ENCODE measurements at places on chromosomes 11 and 22.

GRCh38 chr11:134170919-134171281 lies 52.9 kb downstream of the NCAPD3 start:
- DNase-seq: no peak

GRCh38 chr11:119406005-119406404 lies 17.0 kb downstream of the THY1 start:
- no peak for DNase-seq

GRCh38 chr11:109641549-109641948 lies 219.6 kb downstream of the C11orf87 start:
- no peak for DNase-seq

GRCh38 chr22:24954114-24954463 lies 1.6 kb downstream of the KIAA1671 start:
- no peak for DNase-seq

DNA sequence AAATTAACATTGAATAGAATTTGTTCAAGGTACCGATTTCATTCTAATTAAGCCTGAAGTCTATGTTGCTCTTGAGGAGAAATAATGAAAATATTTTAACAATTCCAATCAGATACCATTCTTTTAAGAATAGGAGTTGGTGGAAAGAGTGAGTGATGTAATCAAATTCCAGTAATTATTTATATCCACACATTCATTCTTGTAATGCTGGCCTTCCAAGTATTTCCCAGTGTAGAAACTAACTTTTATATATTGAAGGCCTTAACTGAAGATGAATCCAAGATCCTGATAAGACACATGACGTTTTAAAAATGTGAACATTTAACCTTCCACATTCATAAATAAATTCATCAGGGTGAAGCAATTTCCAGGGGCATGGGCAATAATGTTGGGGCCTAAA lies 36.6 kb upstream of the PAX6 start:
- no peak for DNase-seq

- DNase-seq: no peak
These were observed 98.2 kb upstream of the SLC6A5 start for GRCh38 chr11:20501252-20501651.

GRCh38 chr22:47374901-47375575 lies 612.6 kb downstream of the TBC1D22A start:
- no peak for DNase-seq

DNA sequence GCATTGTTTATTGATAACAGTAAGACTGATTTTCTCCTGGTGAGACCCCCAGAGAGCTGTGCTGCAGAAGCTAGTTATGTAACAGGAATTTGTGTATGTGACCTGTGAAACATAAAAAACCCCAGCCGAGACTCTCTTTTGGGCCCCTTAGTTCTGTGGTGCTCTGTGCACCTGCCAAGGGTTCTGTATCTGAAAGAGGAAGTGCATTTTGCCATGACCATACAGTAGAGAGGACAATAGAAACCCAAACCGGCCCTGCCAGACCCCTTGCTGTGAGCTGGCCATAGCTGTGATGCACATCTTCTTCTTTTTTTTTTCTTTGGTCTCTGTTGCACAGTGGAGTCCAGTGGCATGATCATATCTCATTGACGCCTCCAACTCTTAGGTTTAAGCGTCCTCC lies 31.4 kb upstream of the APOL5 start:
- DNase-seq: no peak

DNA sequence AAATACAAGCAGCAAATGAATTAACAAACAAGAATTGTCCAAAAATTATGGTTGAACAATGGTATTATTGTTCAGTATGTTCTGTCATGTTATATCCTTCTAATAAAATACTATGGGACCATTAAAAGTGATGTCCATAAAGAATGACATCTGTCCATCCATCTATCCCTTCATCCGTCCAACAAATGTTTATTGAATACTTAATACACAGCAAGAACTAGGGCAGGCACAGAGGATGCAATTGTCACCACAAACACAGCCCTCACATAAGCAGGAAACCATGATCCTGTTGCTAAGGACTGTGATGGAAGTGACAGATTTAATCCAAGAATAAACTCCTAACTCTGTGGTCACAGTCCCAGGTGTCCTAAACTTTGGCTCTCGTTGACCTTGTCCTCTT lies 20.7 kb upstream of the B3GAT1 start:
- DNase-seq: no peak

- DNase-seq: no peak
These were observed 147.1 kb downstream of the WT1 start for GRCh38 chr11:32288276-32288675.

- DNase-seq: no peak
These were observed 126.5 kb downstream of the RASSF10 start for GRCh38 chr11:13135385-13136271.

GRCh38 chr11:30990625-30991296 lies 378.8 kb downstream of the DCDC1 start:
- DNase-seq: no peak

DNA sequence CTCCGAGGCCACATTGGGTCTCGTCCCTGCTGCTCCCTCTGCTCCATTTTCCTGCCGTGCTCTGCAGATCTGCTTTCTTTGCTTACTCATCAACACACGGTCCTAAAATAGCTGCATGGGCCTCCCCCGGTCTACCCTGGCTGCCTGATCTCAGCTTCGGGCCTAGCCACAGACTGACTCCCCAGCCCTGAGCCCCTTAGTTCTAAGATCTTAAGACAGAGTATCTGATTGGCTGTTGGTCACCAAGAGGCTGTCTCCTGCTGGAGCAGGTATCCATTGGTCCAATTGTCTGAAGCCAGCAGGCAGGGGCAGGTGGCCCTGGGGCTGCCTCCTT lies 53.7 kb upstream of the NECTIN1 start:
- no peak for DNase-seq

- no peak for DNase-seq
These were observed 13.0 kb upstream of the MCHR1 start for GRCh38 chr22:40666151-40666848.

Data from CD4-positive, alpha-beta T cell treated with Interleukin-21 for 1 hour (primary cell).